ENCODE measurements at places on chromosomes 16 and 17.

GRCh38 chr17:42378959-42379594 is 9.2 kb downstream of the STAT3 start:
- DNase-seq: no peak

DNA sequence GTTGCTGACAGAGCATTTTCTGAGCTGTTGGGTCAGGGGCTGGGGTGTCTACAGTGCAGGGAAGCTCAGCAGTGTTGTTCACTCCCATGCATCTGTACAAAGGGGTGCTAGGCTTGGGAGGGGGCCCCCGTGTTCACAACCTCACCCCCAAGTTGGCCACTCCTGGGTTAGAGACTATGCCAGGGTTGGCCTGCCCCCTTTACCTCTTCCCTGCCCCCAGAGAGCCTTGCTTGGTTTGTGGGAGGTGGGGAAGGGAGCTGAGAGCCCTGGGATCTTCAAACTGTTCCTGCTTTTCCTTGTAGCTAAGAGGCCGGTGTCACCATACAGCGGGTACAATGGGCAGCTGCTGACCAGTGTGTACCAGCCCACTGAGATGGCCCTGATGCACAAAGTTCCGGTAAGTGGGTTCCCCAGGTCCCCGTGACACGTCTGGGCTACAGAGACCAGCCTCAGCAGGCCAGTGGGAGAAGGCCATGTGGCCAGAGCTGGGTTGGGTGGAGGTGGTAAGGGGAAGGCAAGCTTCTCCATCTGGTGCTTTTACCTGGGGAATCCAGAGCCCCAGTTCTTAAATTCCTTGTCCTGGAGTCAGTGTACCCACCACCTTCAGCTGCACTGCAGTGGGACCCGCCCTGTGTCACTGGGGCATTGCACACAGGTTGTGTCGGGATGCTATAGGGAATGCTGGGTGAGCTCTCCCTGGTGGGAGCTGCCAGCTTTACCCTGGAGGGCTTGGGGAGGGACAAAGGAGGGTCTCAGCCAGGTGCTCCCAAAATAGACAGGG is 11.8 kb downstream of the GPRC5C start:
- DNase-seq: no peak

GRCh38 chr16:84583995-84584394 is 33.9 kb downstream of the COTL1 start:
- no peak for DNase-seq

GRCh38 chr17:7995724-7996123 is 6.7 kb upstream of the GUCY2D start:
- DNase-seq: no peak

- DNase-seq: no peak
Observed at GRCh38 chr16:70151941-70152509, 21.6 kb upstream of the CLEC18C start.

DNA sequence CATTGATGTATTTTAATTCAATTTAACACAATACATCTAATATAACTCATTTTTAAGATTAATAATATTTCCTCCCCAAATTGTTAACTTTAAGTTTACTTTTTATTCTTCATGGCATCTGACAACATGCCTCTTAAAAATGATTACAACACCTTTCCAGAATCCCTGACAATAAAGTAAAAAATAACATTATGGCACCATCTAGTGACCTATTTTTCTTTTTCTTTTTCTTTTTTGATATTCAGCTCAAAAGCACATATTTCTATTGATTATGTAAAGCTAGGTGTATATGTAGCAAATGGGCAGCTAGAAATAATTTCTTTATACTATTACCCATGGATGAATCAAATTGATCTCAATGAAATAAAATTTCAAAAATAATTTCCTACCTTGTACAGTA is 834.3 kb upstream of the CDH8 start:
- DNase-seq: no peak

DNA sequence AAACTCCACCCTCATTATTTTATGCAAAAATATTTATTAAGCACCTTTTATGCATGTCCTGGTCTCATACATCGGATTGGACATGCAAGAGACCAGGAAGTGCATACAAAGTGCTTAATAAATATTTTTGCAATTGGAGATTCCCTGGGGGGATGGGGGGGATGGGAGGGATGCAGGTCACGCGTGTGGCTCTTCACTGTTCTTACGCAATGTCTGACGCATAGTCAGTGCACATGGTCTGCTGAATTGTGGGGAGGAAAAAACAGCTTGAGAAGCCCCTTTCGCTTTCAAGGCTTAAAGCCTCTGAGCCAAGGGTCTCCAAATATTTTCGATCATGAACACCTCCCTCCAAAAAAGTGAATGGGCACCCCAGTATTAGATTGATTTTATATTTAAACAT is 96.7 kb upstream of the XYLT1 start:
- no peak for DNase-seq

- peak; percentile 18 for DNase-seq
Observed at GRCh38 chr16:56424791-56425438, 430 bp downstream of the AMFR start.

- no peak for DNase-seq
Observed at GRCh38 chr17:74190154-74190553, 13.3 kb upstream of the RPL38 start.

GRCh38 chr16:70588565-70588964 is 57.8 kb upstream of the IL34 start:
- DNase-seq: no peak
